Activated CD4-positive, alpha-beta T cell treated with anti-CD3 and anti-CD28 coated beads for 24 hours (primary cell): ENCODE measurements at places on chromosomes 11 and 22.

DNA sequence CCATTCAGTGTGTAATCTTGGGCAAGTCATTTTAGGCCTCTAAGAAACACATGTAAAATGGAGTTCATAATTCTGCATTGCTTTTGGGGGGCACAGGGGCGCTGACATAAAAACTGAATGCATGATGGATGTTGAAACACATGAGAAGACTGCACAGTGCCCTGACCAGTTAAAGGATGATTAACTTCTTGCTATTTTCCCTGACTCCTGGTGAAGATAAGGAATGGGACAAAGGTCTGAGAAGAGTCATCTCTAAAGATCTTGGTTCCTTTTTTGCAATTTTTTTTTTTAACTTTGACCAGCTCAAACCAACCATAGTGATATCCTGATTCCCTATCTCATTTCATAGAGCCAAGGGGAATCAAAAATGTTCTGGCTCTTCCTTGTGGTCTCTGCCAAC lies 134.9 kb upstream of the TENM4 start:
- no peak for DNase-seq

DNA sequence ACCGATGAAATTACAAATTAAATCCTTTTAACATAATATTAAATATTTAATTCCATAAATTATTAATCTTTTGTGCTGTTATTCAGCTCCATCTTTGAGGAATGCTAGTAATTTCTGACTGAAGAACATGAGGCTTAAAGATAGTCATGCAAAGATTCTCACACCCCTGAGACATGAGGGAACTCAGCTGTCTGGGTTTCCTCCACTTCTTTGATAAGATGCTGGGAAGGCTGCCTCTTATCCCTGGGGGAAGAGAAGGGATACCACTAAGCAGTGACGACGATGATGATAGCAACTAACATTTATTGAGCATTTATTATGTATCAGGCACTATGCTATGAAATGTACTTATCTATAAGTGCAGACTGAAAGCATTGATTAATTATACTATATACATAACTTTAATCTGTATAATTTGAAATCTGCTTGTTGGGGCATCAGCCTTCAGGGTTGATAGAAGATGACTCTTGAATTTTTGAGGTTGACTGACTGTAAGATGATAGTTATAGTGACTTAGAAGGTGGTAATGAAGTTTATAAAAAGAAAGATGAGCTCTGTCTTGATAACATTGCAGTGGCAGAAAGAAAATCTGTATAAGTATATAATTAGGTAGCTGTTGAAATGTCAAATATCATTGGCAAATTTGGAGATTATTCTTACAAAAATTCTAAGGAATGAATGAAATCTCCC lies 78.4 kb downstream of the SIK2 start:
- no peak for DNase-seq

- DNase-seq = peak; percentile 31
These were observed 324.4 kb downstream of the NTM start for GRCh38 chr11:131694526-131695424.

DNA sequence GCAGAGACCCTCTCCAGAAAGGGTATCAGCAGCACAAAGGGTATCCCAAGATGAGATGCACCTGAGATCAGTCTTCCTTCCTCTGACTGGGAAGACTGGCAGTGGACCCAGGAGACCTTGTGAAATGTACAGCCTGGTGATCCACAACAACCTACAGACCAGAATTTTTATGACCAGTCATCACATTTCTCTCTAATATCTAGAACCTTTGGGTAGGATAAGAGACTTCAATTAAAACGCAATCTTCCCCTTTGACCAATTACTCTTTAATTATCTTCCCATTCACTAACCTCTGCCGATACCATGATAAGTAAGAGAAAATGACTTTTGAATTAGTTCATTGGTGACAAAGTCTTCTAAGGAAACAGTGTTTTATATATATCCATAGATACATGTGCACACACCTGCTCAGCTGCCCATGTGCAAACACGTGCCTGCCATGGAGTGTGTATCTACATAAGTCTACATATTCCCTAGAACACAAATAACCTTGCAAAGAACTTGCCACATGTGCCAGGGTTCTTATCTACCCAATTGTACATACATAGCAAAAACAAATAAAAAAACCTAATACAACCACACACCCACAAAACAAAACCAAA lies 44.2 kb upstream of the SLC5A1 start:
- DNase-seq = no peak

DNA sequence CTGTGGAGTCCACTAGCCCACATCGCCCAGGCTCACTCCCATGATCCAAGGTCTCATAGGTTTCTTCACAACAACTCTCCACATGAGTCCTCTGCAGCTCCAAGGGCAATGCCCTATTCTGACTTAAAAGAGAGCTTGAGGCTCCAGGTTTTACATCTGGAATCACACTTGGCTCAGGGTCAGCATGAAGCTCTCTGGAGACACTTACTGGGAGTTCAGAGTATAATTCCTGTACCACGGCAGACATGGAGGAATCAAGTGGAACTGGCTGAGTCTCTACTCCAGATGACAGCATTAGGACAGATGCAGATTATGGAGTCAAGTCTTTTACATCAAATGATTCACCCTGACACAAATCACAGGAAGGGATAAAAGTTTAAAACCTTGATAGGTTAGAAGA lies 11.4 kb downstream of the PRR14L start:
- no peak for DNase-seq

DNA sequence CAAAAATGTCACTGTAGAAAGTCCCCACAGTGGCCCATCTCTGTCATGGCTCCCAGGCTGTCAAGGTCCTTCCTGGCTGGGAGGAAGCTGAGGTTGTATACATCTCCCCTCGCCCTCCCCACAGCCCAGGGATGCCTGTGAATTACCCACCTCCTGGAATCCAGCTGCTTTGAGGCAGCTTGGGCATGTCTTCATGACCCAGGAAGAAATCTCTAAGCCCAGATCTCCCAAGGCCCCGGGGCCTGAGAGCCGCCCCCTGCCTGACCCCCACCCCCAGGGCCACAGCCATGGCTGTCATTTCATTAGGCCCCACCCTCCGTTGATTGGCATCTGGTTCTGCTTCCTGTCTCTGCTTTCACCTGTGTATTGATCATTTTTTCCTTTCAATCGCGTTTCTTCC lies 207.5 kb downstream of the TBC1D22A start:
- no peak for DNase-seq

DNA sequence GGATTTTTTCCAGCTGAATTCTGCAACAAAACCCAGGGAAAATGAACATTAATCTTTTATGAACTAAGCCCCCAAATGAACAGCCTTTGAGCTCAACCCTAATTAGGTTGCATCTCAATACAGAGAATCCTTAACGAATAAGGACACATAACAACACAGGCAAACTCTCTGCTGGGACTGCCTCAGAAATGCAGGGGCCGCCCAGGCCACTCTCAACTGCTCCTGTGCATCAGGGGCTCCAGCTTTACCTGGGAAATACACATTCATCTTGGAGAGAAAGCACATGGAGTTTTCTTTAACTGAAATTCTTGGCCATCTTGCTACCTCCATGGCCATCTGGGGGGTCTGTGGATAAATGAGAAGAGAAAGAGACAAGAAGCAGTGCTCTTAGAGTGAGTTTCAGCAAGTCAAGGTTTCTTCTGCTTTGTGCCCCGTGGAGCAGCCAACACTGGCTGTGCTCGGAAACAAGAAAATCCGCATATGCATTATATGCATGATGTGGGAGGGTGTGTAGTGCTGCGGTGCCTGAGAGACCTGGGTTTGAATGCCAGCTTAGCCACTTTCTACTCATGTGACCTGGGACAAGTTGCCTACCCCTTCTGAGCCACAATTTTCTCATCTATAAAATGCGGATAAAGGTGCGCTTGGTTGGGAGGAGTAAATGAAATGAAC lies 81.9 kb upstream of the RCN1 start:
- no peak for DNase-seq
